ENCODE measurements at places on chromosomes 12 and 14.

DNA sequence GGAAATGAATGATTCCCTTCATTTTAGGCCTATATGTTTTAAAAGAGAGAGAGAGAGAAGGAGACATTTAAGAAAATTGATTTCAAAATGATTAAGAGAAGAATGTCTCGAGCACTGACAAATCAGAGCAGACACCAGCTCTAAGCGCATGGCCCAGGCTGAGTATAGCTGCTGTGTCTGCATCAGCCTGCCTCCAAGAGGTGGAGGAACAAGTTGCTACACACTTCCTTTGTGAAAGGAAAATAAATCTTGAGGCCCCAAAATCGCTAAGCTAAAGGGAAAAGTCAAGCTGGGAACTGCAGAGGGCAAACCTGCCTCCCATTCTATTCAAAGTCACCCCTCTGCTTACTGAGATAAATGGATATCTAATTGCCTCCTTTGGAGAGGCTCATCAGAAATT, 728.7 kb upstream of the TMEM132C start:
- no peak for DNase-seq

GRCh38 chr14:49464885-49465284, 121.3 kb downstream of the RPS29 start:
- no peak for DNase-seq

DNA sequence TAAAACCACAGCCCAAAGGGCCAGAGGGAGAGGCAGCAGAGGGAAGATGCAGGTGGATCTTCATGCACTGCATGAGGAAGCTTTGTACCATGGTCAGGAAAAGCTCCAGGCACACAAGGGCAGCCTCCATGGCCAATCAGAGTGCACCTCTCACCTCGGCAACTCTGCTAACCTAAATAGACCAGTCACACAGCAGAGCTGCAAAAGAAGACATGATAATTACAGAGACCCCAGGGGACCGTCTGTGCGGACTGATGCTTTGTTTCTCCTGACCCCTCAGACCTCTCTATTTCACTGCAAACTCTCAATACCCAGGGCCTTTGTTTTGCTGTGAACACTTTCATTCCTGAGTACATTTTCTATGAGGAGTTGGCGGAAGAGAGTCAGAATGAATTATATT, 10.7 kb upstream of the TCL1B start:
- no peak for DNase-seq

GRCh38 chr12:52742196-52742580, 35.0 kb downstream of the KRT76 start:
- DNase-seq, result no peak

DNA sequence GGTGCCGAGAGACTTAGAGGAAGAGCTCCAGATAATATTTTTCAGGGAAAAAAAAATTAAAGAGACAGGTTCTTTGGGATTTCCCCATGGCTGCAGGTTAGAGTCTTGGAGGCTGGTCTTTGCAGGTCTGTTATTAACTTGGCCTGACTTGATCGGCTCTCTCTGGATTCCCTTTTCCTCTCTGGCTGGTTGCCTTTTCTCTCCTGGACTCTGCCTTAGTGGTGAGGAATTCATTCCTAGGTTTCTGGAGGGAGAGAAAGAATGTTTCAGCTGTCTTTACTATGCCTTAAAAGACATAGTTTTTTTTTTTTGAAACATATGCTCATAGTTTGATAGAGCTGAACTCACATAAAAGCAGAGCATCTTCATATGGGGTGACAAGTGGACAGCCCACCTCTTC, 336.3 kb downstream of the BMP4 start:
- no peak for DNase-seq

DNA sequence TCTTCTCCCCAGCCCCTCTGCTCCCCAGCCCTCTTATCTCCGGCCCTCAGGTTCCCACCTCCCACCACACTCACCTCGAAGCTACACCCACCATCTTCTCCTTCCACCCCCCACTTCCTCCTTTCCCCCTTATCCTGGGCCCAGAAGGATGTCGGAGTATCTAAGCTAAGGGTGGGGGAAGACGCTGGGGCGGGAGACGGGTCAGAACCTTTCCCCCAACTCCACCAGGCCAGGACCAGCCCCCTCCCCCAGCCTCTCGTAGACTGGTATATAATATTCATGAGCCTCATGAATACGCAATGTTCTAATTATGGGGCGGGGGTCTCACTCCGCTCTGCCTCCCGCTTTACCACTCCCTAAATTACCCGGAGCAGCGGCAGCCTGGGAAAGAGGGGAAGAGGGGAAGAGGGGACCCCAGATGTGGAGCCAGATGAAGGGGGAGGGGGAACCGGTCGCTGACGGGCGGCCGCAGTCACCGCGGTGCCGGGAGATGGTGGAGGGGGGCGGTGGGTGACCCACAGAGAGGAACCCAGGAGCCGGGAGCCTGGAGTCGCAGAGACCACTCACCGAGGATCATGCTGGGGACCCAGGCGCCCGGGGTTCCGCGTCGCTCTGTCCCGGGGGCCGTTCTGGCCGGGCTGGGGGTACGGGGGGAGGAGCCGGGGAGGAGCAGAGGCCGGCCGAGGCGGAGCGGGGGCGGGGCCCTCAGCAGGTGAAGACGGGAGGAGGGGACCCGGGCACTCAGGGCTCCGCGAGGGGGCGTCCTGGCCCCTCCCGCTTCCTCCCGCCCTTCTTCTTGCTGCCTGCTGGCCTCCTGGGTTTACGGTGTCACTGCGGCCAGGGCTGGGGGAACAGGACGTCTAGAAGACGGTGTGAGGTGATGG, 6.4 kb upstream of the ZNF385A start:
- DNase-seq, result peak; percentile 88

DNA sequence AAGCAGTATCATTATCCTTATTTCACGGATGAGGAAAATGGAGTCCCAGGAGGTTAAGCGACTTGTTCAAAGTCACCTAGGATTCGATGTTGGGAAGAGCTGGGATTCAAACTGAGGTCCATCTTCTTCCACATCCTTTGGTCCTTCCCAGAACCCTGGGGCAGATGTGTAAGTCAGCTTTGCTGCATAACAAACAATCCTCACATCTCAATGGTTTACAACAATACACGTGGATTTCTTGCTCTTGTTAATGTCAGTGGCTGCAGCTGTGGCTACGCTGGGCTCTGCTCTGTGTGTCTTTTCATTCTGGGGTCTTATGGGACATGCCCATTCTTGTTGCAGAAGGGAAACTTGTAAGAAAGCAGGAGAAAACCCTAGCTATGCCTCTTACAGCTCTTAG, 26.3 kb upstream of the PPP1CC start:
- no peak for DNase-seq

DNA sequence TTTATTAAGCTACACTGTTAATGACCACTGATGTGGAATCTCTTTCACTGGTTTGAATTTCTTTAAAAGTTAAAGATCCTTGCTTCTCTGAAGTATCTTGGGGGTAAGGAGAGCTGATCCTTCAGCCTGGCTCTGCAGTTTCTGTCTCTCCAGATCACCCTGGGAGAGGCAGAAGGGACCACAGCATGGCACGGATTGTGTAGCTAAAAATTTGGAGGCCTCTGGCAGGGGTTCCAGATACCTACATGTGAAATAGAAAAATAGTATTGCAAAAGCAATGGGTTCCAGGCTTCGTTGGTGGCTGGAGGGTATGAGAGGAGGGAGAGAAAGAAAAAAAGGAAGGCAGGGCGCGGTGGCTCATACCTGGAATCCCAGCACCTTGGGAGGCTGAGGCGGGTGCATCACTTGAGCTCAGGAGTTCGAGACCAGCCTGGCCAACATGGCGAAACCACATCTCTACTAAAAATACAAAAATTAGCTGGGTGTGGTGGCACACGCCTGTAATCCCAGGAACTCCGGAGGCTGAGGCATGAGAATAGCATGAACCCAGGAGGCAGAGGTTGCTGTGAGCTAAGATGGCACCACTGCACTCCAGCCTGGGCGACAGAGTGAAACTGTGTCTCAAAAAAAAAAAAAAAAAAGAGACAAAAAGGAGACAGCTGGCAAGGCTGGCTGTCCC, 3.4 kb downstream of the CHST11 start:
- no peak for DNase-seq

DNA sequence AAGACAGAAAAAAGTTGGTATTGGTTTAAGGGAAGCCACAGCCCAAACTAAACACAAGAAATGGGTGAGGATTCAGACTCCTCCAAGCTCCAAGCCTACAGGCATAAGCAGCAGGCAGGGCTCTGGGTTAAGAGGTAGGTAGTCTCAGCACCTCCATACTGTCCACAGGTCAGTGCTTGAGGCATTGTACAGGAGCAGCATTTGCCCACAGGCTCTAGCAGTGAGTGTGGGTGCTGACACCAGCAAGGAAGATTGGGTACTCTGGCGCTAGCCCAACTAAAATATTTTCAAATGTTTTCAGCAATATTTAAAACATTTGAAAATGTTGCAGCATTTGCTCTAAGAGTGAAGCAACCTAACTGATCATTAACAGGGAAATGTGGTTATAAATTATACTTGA, 33.1 kb downstream of the FERMT2 start:
- DNase-seq, result no peak

DNA sequence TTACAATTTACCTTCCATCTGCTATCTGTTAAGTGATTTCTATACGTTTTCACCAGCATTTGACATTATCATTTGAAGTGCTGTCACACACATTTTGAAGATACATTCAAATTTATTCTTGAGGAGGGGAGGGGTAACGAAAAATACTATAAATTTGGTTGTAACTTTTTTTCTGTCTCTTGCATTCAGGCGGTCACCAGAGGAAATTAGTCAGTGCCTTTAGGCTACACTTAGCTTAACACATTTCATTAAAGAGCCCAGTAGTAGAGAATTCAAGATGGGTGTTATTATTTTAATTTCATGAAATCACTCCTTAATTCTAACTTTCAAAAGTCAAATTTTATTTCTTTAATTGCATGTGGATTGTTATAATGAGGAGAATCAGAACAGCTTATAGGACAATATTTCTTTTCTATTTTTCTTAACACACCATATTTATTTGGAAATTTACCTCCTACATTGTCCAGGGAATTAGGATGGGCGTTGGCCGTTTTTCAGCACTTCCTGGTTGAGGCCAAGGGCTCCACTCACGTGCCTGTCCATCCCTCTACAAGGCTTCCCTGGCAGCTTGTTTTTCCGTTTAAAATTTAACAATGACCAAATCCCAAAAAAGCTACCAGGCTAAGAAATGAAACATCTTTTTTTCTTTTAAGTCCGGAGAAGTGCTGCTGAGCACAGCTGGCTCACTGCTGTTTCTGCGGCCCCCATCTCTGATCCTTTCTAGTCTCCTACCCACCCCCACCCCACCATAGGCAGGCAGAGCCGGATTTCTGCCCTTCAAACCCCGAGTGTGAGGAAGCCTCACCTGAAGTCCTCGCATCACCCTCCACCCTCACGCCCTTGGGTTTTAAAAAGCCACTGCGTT, 1.1 kb upstream of the FAR2 start:
- no peak for DNase-seq

GRCh38 chr14:97025722-97026121, 228.5 kb downstream of the VRK1 start:
- no peak for DNase-seq

- no peak for DNase-seq
Measured at GRCh38 chr12:96034621-96035282, 635 bp downstream of the LTA4H start.

DNA sequence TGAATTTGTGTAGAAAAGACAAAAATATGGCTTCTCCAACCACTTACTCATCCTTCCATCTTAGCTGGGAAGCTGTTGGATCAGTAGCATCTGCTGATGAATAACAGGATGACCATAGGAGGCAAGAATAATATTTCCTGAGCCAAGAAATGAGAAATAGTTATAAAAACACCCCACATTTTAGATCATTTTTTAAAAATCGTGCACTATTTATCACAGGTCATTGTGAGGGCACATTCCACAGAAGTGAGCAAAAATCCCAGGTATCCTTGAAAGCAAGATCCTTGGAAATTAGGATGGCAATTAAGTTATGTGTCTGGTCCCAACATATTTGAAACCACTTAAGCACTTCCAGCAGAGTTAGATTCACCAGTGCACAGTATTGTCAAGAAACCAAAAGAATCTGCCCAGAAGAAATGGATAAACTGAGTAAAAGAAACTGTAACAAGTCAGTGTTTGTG, 8.4 kb downstream of the FAR2 start:
- DNase-seq, result no peak

DNA sequence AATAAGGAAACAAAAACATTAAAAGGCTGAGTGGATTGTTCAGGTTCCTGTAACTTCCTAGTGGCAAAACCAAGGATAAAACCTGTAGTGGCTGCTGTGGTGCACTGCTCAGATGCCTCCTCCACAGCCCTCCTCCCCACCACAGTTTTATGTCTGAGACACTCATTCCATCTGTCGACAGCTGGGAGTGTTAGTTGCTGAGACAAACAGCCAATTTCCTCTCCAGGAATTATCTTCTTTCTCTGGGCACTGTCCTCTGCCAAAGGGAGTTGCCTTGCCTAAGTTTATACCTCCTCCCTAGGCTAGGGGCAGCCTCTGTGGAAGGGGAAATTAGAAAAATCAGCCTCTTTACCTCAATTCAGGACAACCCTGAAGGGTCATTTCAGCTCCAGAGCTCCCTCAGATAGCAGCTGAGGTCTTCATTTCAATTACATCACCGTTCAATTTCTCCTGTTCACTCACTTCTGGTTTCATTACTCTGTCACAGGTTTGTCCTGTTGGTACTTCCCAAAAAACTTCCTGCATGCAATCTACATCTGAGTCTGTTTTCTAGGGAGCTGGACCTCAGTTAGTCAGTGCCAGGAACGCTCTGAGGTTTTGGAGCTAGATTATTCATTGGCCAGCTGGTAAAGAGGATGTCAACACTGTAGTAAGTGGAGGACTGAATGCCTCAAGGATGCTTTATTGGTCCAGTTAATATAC, 74.9 kb upstream of the ATP2B1 start:
- DNase-seq, result no peak

- DNase-seq, result no peak
Measured at GRCh38 chr12:28938581-28939235, 210.4 kb upstream of the FAR2 start.

GRCh38 chr14:87626266-87626665, 366.7 kb downstream of the GALC start:
- no peak for DNase-seq

GRCh38 chr12:52523824-52524223, 3.6 kb upstream of the KRT5 start:
- DNase-seq, result no peak

GRCh38 chr14:104691546-104692260, 2.3 kb downstream of the INF2 start:
- no peak for DNase-seq

GRCh38 chr12:42332301-42333285, 6.6 kb downstream of the PPHLN1 start:
- DNase-seq, result no peak
